ENCODE measurements at places on chromosomes 3 and 15.

- DNase-seq: no peak
Measured at GRCh38 chr3:47380026-47380600, 708 bp upstream of the PTPN23 start.

GRCh38 chr3:108209579-108209978 is 12.6 kb downstream of the IFT57 start:
- no peak for DNase-seq

DNA sequence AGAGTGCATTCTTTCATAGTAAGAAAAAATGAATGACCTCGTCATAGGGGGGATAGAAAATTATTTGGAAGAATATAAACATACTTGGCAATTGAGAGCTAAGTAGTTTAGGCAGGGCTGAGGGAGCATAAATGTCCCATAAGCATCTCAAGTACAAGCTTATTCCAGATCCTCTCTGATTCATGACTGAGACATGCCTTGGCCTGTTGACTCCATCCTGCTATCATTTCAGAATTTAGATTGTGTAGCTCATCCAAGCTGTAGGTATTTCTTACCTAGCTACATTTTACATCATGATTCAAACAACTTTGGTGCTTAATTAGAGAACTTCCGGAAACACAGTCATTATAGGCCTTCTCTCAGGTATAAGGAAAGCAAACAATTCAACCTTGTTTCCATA is 12.3 kb downstream of the POGLUT1 start:
- no peak for DNase-seq

- no peak for DNase-seq
Measured at GRCh38 chr15:49901321-49901720, 217.7 kb downstream of the ATP8B4 start.

GRCh38 chr3:172515130-172515918 is 7.9 kb downstream of the TNFSF10 start:
- no peak for DNase-seq

- DNase-seq: no peak
Measured at GRCh38 chr15:93617443-93617842, 528.4 kb upstream of the RGMA start.

DNA sequence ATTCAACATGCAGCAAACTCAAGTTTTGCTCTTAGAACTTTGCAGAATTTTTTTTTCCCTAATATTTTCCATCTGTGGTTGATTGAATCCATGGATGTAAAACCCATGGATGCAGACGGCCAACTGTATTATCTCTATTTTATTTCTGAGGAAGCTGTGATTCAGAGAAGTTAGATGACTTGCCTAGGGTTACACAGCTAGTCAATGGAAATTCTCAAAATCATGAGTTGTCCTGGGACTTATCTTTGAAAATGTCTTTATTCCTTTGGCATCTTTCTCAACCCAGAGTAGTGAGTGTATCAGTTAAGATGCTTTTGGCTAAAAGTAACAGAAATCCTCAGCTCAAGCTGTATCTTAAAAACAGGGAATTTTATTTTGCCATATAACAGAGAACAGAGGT is 107.9 kb upstream of the GALNT15 start:
- DNase-seq: no peak

DNA sequence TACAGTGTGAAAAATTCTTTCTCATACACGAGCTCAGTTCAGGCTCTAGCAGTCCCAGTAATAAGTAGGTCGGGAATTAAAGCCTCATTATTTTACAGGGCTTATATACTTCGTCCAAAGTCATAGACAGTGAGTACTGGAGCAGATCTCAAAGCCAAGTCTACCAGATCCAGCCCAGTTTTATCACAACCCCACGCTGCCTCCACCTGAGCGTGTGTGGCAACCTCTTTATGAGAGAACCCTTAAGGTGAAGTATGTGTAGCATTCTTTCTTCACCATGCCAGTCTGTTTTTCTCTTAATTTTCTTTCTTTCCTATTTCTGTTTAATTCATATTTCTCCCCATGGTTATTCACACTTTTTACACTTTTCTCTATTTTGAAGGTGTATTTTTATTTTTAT is 574.6 kb upstream of the ARPP21 start:
- DNase-seq: no peak

GRCh38 chr3:55165278-55165677 is 237.4 kb upstream of the LRTM1 start:
- DNase-seq: no peak

GRCh38 chr3:15064299-15064834 is 748 bp downstream of the MRPS25 start:
- DNase-seq: peak; percentile 74

GRCh38 chr3:23240171-23240785 is 37.2 kb downstream of the UBE2E2 start:
- DNase-seq: no peak

GRCh38 chr15:66067687-66068086 is 185.9 kb downstream of the MEGF11 start:
- no peak for DNase-seq

DNA sequence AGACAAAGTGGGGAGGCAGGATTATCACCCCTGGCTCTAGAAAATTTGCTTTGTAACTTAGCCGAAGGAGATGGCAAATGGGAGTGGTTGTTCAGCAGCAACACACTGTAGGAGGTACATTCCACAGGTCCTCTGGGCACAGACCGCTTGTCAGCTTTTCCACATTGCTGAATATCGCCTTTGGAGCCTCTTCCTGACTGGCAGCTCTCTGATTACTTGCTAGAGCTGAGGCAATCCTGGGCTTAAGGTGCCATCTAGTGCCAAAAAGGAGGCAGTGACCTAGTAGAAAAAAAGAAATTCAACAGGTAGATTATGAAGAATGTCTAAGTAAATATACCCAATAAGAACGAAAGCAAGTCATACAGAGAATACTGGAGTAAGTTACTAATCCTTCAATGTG is 13.1 kb upstream of the SCN5A start:
- no peak for DNase-seq

GRCh38 chr15:61248790-61249189 is 19.7 kb upstream of the RORA start:
- no peak for DNase-seq

DNA sequence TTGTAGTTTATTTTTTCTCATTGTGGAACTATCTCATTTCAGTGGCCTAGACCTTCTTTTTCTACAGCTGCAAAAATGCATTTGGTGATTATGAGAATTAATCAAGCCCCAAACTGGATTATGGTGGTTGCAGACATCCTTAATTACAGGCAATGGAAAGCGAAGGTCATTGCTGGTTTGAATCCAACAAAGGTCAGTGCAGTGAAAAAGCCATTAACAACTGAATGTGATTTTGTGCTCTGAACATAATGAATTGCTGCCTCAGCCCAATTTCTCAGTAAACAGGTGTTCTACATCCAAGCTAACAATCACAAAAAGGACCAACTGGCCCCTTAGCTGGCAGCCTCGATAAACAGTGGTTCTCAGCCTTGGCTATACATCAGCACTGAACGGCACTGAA is 260.1 kb upstream of the DPPA4 start:
- no peak for DNase-seq

- DNase-seq: no peak
Measured at GRCh38 chr3:14174483-14174882, 3.9 kb downstream of the XPC start.

GRCh38 chr15:99165956-99166689 is 61.2 kb downstream of the SYNM start:
- no peak for DNase-seq

- no peak for DNase-seq
Measured at GRCh38 chr15:62752657-62753517, 289.7 kb upstream of the TPM1 start.

- DNase-seq: no peak
Measured at GRCh38 chr3:111730143-111730542, 128.9 kb upstream of the PHLDB2 start.

DNA sequence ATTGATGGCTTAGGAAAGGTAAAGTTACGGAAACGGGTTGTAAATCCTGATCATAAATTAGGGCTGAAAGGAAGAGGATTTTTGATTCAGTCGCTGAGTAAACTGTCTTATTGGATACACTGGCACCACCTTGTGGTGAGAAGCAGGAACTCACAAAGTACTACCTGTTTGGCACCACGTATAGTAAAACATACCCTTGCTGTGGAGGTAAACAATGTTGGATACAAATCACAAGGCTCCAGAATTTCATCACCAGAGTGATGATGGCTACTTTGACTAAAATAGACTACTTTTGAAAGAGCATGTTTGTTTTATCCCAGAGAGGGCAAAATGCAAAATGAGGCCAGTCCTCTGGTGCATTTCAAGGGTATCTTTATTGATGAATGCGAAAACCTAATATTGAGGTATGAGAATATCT is 216.9 kb downstream of the IGSF11 start:
- DNase-seq: peak; percentile 25

DNA sequence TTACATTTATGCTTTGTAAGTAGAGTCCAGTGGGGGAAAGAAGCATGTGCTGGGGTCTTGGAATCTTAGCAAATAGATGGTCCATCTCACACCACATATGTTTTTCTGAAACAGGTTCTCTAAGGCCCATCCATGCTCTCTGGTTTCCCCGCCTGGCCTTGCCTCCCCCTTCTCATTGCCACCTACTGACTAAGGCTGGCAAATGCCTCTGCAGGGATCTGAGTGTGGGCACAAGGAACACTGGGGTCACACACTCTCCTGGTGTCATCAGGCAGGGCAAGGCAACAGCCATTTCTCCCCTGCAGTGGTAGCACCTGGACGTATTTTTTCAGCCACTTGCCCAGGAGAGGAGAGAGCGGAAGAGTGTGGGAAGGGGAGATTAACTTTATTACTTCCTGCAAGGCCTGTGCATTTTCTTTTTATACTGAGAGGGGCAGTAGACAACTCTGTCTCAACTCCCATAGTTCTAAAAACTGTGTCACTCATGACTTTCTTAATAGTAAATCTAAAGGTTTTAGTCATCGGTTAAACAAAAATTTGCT is 804.2 kb upstream of the NECTIN3 start:
- no peak for DNase-seq

- no peak for DNase-seq
Measured at GRCh38 chr3:52182196-52182595, 15.8 kb upstream of the ALAS1 start.

DNA sequence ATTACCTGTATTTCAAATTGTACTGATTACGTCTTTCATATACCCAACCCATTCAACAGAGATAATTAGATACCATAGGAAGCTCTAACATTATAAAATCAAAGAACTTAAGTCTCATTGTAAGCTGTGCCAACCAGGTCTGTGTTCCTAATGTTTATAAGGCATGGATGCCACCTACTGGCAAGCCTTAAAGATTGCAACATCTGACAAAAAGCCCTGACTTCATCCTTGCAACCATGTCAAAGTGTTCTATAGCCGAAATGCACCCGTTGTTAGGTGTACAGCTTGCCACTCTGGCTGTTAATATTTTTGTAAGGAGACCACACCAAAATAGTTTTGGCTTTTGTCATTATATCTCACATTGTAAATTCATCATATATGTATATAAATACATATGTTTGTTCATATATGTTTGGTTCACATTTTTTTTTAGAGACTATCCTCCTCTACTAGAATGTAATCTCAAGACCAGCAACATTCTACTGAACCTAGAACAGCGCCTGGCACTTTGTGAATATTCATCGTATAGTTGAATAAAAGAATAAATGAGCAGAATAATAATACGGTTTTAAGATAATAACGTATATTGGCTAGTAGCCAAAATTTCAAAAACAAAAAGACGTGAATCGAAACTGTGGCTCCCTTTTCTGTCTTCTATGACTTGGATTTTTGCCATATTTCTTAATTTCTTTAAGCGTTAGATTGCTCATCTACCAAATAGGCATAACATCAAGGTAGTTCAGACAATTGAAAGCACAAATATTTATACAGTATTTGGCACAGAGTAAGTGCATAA is 258.1 kb downstream of the TBL1XR1 start:
- DNase-seq: no peak

DNA sequence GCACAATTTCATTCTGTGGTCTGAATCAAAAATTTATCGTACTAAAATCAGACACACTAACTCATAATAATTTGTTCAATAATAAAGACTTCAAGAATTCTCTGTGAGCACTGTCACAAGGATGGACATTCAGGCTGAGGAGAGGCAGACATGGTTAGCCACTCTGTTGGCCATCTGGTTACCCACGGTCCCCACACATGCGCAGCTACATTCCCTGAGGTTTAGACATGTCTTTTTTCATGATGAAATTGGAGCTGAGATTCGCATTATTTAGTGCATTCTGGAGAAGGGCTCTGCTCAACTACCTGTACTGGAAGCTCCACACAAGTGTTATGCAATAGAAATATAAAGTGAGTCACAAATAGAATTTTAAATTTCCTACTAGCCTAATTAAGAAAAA is 156.9 kb downstream of the SUCNR1 start:
- no peak for DNase-seq

- no peak for DNase-seq
Measured at GRCh38 chr3:123159926-123160635, 41.7 kb upstream of the SEC22A start.

- peak; percentile 83 for DNase-seq
Measured at GRCh38 chr3:159764490-159765029, 224.1 kb upstream of the IL12A start.

DNA sequence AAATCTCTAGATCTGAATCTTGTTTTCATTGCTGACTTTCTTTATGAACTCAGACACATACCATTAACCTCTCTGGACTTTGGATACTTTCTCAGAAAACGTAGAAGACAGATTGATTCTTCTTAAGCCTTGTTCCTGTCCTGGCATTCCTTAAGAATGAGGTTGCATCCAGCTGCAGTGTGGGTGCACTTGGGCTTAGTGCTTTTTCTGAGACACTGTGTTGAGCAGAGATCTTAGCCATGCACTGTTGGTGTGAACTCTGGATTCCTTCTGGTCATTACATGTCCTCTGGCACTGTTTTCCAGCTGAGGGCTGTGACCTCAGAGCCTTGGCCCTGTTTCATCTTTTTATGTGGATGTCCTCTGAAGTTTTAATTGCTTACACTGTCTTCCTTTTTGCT is 428.3 kb downstream of the CNTN4 start:
- no peak for DNase-seq

DNA sequence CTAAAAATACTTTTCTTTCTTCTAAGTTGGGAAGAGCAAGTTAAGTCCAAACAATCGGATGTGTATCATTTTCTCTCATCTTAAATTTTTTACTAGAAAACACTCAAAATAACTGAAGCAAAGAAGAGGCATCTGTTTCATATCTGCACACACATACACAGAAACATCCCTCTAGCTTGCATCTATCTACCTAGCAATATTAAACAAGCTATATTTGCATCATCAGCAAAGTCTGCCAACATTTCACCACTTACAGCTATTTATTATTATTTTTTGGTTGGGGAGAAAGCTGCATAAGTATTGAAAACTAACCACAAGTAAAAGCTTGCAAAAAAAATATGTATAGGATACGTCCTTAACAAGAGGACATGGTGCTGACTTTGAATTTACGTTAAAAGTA is 1.9 kb downstream of the GOLIM4 start:
- DNase-seq: no peak

- no peak for DNase-seq
Measured at GRCh38 chr3:71646971-71647370, 63.4 kb upstream of the FOXP1 start.

- no peak for DNase-seq
Measured at GRCh38 chr3:7280318-7280717, 419.4 kb downstream of the GRM7 start.

GRCh38 chr3:107100573-107100972 is 276.7 kb upstream of the CCDC54 start:
- no peak for DNase-seq

- no peak for DNase-seq
Measured at GRCh38 chr3:165404357-165405027, 208.3 kb upstream of the SLITRK3 start.

All from upper lobe of left lung (tissue), 6 donors.